Fibroblast of the aortic adventitia (primary cell): ENCODE measurements at places on chromosomes 3 and 15.

- peak; percentile 77 for DNase-seq
Measured at GRCh38 chr15:25670025-25670554, 193.0 kb downstream of the ATP10A start.

DNA sequence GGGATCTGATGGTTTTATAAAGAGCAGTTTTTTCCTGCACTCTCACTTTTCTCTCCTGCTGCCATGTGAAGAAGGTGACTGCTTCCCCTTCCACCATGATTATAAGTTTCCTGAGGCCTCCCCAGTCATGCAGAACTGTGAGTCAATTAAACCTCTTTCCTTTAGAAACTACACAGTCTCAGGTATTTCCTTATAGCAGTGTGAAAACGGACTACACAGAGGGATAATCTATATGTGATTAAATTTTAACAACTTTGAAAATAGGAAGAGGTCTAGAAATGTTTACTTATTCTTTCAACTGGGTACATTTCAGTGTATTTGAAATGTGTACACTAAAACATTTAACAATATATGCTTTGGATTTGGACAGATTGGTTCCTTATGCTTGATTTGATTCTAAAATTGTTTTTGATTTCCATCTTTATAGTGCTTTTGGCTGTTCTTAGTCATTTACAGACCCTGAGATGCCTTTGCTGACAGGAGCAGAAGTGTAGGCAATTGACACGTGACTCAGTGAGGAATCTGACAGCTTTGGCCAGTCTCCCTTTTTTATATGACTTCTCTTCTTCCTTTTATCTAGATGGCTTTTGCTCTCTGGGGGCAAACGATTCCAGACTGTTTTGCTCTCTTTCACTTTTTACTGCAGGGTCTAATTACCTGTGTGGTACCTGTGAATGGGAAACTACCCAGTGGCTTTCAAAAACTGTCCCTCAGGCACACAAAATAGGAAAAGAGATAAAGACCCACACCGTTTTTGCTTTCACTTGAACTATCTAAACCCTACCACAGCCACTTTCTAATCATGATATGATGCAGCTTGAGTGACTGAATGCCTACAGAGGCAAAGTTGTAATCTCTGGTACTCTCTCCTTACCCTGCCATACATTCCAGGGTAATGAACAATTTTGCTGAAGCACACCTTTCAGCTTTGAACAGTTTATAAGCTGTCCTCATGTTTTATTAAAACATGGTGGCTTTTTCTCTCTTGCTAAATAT, 422.6 kb downstream of the ROBO1 start:
- DNase-seq = no peak

GRCh38 chr3:134197681-134198261, 52.9 kb downstream of the RYK start:
- DNase-seq = peak; percentile 81

- DNase-seq = no peak
Measured at GRCh38 chr15:40563426-40563825, 1.4 kb downstream of the CCDC32 start.

- DNase-seq = no peak
Measured at GRCh38 chr3:169990431-169990830, 23.8 kb downstream of the SEC62 start.

DNA sequence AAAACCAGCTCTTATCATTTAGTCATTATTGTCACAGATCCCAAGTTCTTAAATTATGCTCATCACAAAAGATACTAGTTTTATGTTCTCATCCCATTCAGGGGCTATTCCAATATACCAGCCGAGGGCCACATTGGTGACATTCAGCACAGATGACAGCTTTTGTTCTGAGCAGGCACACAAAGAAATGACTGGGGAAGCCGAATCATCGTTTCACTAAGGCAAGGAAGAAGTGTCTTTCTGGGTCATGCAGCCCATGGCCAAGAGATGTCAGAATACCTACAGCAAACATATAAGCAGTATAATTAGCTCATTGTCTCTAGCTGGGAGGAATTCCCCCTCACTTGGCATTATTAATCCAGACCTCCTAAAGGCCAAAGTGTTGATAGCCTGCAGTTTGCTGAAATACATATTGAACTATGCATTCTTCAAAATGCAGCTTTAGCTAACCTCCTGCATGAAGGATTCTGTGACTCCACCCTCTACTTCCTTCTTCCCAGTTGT, 100.2 kb downstream of the CNTN4 start:
- DNase-seq = no peak

DNA sequence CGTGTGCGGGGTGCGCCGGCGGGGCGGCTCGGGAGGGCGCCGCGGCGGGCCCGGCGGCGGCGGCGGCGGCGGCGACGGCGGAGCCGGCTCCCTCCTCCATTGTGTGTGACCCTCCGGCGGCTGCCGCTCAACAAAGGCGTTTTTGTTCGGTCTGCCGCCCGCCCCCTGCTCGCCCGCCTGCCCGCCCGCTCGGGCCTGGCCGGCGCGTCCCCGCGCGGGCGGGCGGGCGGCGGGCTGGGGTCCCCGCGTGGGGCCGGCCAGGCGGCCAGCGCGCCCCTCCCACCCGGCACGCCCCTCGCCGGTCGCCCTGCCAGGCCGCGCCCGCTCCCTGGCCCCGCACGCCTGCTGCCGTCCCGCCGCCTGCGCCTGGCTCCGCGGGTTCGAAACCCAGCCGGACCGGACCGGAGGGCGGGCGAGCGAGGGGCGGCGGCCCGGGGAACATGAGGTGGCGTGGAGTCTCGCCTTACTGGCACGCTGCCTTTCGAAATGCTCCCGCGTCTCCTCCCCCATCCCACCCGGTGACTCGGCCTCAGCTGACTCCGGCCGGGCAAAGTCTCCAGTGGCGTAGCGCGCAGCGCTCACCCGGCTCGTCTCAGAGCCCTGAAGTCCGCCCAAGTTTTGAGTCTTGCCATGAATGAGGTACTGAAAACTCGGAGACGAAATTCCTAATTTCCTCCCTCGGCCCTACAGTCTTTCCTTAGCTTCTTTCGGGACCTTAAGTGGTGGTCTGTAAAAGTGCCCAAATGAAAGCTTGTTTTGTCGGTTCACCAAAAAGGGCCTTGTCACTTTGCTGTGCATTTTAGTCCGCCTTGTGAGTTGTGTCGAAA, 588 bp downstream of the MAPK6 start:
- peak; percentile 93 for DNase-seq

- no peak for DNase-seq
Measured at GRCh38 chr15:64044300-64045100, 1.8 kb downstream of the DAPK2 start.

- DNase-seq = no peak
Measured at GRCh38 chr15:86690566-86690965, 610.9 kb downstream of the AGBL1 start.
